A549 (cell line): ENCODE measurements at places on chromosomes 12 and 14.

GRCh38 chr12:132619386-132620112 lies 973 bp downstream of the P2RX2 start:
- DNase-seq, result no peak

DNA sequence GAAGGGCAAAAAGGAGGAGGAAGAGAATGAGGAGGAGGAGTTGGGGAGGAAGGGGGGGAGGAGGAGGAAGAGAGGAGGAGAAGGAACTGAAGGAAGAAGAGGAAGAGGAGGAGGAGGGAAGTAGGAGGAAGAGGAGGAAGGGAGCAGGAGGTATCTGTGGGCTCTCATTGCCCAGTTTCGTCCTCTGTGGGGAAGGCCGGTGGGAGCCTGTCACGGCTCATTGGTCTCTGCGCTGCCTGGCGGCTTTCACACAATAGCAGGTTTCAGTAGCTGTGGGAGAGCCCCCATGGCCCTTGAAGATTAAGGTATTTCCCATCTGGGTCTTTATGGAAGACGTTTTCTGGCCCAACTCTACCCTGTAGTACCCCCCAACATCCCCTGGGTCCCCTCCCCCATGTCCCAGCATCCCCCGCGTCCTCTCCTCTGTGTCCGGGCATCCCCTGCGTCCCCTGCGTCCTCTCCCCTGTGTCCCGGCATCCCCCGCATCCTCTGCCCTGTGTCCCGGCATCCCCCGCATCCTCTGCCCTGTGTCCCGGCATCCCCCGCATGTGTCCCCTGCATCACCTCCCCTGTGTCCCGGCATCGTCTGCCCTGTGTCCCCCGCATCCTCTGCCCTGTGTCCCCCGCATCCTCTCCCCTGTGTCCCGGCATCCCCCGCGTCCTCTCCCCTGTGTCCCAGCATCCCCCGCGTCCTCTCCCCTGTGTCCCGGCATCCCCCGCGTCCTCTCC lies 278.2 kb upstream of the SFSWAP start:
- DNase-seq, result no peak

DNA sequence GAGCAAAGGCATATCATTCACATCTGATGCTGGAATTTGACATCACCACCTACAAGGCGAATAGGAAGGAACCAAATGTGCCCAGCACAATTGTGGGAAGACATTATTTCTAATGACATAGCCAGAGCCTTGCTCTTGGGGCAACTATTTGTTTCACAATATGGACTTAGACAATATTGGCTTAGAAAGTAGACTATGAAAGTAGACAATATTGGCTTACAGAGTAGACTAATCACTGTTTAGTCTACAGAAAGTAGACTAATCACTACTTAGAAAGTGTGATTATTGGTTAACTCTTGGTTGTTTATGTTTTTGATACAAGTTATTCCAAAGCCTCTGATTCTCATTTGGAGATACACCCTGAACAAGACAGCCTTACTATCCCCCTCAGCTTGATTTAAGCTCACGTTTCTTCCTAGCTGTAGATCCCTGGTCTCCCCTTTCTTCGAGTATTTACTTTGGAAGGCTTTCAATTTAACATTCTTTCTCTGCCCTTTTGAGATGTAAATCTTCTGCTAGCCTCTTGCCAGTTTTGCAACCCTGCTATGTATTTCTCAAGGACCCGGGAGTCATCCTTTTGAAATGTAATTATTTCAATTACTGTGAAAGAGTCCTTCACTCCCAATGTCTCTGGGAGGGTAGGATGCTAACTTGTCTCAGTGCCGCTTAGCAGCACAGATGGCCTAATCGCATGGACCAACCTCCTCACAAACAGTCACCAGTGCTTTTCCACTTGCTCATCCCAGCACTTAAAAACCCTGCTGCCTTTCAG lies 843.2 kb downstream of the GALC start:
- no peak for DNase-seq

GRCh38 chr14:90580377-90581335 lies 183.8 kb downstream of the CALM1 start:
- no peak for DNase-seq

DNA sequence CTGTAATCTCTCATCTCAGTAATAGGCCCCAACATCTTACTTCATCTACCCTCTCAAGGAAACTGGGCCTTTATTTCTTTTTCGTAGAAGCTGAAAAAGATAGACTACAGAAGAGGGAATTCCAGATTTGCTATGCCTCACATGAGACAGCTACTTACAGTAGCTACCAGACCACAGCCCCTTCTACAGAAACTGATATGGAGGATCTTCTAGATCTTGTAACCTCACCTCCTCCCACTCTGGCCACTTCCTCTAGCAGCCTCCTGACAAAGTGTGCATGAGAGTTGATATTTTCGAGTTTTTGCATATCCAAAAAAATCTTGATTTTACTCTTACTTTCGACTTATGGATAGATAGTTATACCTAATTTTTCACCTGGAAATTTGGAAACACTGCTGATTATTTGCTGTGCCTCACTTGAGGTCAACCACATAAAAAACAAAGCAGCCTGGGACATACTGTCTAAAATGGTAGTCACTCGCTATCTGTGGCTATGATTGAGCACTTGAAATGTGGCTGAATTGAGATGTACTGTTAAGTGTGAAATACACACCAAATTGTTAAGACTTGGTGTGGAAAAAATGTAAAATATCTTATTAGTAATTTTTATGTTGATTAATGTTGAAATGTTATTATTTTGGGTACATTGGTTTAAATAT lies 86.3 kb upstream of the NID2 start:
- DNase-seq, result no peak

GRCh38 chr14:104933746-104934733 lies 9.4 kb downstream of the PLD4 start:
- no peak for DNase-seq

GRCh38 chr14:72631401-72631800 lies 262.5 kb downstream of the DPF3 start:
- DNase-seq, result no peak

DNA sequence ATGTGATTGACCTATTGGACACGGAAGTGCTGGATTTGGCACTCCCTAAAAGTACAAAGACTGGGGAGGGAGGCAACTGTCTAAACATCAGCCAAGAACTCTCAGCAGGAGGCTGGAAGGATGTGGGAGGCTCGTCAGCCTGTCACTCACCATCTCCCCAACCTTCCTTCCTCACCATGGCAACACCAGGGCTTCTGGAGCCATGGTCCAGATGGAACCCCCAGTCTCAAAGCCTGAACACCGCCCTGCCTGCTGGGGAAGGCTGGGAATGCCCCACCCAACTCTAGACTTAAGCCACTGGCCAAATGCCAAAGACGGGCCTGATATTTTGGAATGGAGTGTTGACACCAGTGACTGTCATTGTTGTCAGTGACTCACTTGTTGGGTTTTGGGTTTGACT lies 55.3 kb downstream of the GALNT16 start:
- peak; percentile 27 for DNase-seq

- DNase-seq, result no peak
Observed at GRCh38 chr12:83468988-83469908, 782.5 kb downstream of the TMTC2 start.

DNA sequence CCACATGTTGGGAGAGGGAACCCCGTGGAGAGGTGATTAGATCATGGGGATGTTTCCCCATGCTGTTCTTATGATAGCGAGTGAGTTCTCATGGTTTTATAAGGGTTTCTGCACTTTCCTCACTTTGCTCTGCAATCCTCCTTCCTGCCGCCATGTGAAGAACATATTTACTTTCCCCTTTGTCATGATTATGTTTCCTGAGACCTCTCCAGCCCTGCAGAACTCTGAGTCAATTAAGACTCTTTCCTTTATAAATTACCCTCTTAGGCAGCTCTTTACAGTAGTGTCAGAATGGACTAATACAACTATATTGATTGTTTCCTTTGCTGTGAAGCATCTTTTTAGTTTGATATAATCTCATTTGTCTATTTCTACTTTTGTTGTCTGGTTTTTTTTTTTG lies 13.1 kb upstream of the RASSF9 start:
- DNase-seq, result no peak

GRCh38 chr14:100536721-100537445 lies 50.3 kb downstream of the BEGAIN start:
- no peak for DNase-seq

GRCh38 chr12:43816168-43816567 lies 10.1 kb upstream of the TWF1 start:
- no peak for DNase-seq

GRCh38 chr12:68040450-68041075 lies 51.3 kb downstream of the IFNG-AS1 start:
- DNase-seq, result peak; percentile 76

- no peak for DNase-seq
Observed at GRCh38 chr14:84819528-84819927, 710.4 kb upstream of the FLRT2 start.

DNA sequence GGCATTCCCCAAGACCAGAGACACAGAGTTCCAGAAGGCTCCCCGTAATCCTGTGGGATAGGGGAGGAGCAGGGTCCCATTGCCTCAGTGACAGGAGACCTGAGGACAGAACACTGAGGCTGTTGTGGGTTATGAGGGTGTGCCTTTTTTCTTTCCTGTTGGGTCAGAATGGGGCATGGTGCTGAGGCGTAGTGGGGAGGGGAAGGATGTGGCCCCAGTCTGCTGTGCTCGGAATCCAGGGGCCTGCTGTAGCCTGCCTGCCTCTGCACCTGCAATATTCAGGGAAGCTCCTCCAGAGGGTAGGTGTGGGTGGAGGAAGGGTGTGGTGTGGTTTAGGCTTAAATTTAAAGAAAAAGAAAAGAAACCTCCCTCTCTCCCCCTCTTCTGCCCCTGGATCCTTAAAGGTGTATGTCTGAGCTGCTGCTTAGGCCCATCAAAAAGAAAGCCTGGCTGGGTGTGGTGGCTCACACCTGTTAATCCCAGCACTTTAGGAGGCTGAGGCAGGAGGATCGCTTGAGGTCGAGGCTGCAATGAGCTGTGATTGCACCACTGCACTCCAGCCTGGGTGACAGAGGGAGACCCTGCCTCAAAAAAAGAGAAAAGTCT lies 18.7 kb downstream of the PLEKHG3 start:
- DNase-seq, result no peak

- DNase-seq, result no peak
Observed at GRCh38 chr12:23534196-23534595, 415.3 kb downstream of the SOX5 start.

DNA sequence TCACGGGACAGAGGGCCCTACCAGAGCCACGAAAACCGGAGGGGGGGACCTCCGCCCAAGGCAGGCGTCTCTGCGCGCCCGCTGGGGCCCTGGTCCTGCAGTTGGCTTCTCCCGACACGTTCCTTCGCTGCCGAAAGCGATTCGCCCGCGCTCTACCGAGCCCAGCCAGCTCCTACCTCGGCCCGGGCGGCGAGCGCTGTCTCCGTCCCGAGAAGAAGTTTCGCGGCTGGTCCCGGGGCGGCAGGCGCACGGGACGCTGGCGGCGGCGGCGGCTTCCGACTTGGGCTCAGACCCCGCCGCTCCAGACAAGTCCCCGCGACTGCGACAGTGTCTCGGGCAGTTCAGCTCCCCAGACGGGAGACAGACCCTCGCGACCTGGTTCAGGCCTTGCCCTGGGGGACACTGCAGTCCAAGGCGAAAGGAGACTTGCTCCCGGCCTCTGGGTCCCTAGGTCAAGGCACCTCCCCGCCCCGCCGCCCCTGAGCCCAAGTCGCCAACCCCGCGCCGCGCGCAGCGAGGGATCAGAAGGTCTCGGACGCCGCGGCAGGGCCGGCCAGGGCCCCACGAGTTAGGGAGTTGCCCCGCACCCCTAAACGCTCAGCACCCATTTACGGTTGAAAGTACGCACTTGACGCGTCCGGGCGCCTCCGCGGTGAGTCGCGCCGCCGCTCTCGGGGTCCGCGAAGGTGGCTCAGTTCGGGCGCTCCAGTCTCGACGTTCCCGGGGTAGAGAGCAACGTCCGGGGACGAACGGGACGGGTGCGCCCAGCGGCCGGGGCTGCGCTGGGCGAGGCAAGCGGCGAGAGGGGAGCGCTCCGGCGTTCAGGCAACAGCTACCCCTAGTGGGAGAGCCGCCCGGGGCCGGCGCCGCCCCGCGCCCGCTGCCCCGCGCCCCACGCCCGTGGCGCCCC lies 1.4 kb upstream of the DIO3 start:
- DNase-seq, result no peak

- no peak for DNase-seq
Observed at GRCh38 chr12:122975790-122976647, 975 bp downstream of the OGFOD2 start.

DNA sequence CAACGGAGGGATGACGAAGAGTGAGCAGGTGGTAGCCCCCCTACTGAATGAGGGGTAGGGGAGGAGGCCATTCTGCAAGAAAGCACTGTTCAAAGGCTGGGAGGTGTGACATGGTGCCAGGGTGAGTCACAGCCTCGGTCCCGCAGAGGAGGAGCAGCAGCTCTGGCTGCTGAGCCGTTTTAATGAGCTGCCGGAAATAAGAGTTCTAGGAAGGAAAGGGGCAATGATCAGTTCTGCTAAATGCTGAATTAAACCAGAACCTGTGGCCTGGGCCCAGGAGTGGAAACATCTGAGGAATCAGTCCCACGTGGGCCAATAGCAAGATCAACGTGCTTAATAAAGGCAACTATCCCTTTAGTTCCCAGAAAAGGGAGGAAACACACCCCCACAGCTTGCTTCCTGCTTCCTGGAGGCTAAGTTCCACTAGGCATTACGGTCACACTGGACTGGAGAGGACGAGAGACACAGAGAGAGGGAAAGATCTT lies 3.6 kb downstream of the ABCD4 start:
- DNase-seq, result no peak

DNA sequence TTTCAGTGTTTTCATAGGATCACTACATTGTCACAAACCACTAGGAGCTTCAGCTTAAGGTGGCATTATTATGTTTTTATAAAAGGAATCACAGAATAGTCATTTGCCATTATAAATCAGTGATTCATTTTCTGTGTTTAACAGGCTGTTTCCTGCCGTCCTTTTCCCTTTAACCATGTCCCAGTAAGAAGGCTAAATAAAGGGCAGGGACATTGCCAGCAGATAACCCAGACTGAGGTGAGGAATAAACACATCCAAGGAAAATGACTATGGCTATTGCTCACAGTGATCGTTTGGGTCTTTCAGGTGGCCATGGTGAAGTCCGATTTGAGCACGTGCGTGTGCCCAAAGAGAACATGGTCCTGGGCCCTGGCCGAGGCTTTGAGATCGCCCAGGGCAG lies 17.9 kb upstream of the ALDH2 start:
- no peak for DNase-seq

GRCh38 chr14:101002738-101003137 lies 99.2 kb upstream of the RTL1 start:
- no peak for DNase-seq

DNA sequence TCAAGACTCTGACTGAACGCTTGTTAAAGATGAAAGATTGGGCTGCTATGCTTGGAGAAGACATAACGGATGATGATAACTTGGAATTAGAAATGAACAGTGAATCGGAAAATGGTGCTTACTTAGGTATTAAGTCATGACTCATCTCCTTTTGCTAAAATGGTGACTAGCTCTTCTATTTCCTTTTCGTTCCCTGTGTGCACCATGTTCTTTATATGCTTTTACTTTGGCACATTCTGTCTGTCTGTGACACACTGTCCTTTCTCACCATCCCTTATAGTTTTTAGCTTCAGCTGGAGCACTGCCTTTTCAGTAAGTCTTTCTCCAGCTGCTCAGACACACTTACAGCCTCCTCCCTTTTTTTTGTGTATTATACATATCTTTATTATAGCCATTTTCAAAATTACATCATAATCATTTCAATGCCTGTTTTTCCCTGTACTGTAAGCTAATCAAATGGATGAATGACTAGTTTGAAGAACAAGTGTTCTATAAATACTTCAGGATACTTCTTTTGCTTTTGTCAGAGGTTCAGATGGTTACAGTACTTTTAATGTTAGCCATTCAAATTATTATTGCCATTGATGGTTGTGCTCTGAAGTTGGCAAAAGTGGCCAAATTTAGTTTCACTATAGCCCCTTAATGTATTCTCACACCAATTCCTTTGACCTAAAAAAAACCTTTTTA lies 68.6 kb downstream of the MIA2 start:
- DNase-seq, result no peak

GRCh38 chr12:4036671-4037271 lies 163.6 kb upstream of the PARP11 start:
- DNase-seq, result no peak
